ENCODE measurements at places on chromosomes 6 and 20. TPM values are rescaled to one million over a fixed set of nuclear protein-coding genes. Genes with fewer than 3 reads are reported as not detected.
A peak's percentile ranks its signal among the peaks of the same experiment; 100 is the strongest.

DNA sequence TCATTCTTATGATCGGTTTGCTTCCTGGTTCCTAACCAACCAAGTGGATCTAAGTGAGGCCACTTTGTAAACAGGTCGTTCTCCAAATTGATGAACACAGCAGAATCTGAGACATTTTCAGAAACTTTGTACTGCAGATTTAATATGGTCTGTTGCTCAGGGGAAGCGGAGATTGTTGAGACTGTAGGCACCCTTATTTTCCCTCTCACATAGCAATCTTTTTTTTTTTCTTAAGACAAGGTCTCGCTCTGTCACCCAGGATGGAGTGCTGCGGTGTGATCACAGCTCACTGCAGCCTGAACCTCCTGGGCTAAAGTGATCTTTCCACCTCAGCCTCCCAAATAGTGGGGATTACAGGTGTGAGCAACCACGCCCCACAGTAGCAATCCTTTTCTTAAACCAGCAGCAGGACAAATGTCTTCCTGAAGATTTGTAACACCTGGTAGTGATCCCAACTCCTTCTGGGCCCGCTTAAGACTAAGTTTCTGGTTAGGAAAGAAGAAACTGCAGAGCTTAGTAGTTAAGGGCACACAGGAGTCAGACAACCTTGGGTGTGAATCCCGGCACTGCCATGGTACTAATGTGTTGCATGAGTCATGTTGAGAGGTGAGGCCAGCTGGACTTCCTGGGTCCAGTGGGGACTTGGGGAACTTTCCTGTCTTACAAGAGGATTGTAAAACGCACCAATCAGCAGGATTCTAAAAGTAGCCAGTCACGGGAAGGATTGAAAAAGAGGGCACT lies 48.4 kb upstream of the EZR start:
- DNase-seq: peak; percentile 70

DNA sequence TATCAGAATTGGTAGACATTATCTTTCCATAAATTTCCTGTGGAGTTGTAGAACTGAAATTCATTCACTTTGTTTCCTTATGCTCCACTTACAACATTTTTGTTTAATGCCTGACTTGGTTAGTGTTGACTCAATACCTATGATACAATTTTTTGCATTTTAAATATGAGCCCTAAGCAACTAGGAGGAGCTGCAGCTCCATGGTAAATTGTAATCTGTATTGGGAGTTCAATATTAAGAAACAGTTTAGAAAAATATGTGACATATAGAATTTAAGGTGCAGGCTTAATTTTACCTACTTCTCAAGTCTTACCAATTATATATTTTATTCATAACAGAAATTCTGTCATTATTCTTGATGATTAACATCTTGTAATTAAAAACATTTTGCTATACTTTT lies 868.3 kb downstream of the EYS start:
- DNase-seq: no peak

DNA sequence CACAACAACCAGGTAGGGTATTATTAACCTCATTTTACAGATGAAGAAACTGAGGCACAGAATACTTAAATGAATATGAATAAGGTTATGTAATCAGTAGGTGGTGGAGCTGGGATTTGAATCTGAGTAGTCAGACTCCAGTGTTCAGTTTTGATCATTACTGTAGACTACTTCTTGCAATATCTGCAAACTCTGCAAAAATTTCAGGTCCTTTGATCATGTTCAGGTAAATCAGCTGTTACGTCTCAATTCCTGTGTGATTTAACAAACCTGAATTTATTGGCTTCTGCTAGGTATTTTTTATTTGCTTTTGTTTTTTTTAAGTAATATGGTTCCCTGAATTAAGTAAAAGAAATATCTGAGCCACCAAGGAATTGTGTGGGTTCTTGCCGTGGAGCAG lies 70.7 kb upstream of the NOTCH4 start:
- no peak for DNase-seq

CST2 gene
- not detected for total RNA-seq

DNA sequence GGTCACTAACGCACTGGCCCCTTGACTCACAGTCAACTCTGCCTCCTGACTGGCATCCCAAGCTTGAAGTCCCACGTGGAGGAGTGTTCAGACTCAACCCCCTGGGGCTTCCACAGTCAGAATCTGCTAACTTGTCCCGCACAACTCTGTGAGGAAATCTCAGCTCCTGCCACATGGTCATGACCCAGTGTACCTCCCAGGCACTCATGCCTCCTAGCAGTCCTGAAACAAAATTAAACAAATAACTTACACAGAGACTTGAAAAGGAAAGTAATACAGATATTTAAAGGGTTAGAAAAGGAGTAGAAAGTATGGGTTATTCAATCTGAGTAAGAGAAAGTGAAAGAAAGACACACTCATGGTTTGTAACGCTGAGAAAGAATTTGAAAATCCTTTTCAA lies 134.9 kb downstream of the GMDS start:
- DNase-seq: no peak

GRCh38 chr6:41055149-41055548 lies 2.1 kb downstream of the APOBEC2 start:
- no peak for DNase-seq

DNA sequence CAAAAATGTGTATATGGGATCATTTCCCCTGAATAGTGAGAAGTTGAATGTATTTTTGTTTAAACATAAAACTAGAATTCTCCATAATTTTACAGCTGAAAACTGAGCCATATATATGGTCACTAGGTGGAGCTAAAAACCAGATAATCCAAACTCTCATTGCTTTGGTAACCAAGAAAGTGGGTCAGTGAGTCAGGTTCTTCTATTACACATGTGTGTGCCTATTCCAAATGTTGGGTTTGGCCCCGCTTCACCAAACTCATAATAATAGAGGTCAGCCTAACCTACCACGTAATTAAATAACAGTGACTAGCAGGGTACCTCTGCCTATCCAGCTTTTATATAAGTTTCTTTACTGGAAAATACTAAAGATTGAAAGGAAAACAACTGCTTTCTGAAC lies 19.3 kb upstream of the RNGTT start:
- DNase-seq: peak; percentile 79

DNA sequence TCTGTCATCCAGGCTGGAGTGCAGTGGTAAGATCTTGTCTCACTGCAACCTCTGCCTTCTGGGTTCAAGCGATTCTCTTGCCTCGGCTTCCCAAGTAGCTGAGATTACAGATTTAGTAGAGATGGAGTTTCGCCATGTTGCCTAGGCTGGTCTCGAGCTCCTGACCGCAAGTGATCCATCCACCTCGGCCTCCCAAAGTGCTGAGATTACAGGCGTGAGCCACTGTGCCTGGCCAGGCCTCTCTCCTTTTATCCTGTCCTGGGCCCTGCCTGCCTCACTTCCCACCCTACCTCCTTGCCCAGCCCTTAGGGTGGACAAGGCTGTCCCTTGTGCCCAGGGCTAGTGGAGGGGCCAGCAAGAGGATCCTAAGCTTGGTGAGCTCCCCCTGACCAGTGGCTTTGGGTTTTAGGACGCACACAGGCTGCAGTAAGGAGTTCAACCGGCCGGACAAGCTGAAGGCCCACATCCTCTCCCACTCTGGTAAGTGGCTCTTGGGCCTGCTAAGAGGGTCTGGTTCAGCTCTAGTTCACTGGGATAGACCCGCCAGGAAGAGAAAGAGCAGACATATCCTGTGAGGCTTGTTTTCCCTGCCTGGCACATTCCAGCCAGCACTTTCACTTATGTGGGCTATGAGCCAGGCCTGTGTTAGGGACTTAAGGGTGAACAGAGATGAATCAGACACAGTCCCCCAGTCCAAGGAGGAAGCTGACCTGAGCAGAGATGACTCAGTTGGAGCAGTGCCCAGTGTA lies 21.9 kb upstream of the CHMP4B start:
- DNase-seq: peak; percentile 100

SEC23B gene
- 119 TPM for total RNA-seq

- no peak for DNase-seq
Observed at GRCh38 chr20:33808388-33808787, 2.8 kb upstream of the CHMP4B start.

GRCh38 chr6:37452522-37452921 lies 19.5 kb downstream of the CMTR1 start:
- no peak for DNase-seq

DNA sequence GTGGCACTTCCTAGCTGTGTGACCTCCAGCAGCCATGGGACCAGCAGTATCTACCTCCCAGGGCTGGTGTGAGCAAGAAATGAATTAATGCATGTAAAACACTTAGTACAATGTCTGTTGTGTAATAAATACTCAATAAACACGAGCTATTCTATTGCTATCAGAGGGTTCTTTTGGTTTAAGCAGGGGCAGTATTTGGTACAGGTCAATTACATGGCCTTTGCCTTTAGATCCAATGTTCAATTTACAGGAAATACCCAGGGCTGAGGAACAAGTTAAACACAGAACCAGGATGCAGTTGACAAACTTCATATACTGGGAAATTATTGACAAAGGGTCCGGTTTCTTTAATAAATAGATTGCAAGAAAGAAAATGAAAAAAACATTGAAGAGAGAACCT lies 2.9 kb downstream of the TGM2 start:
- no peak for DNase-seq

GRCh38 chr6:166543603-166544295 lies 42.7 kb downstream of the RAMACL start:
- no peak for DNase-seq

TRIM38 gene
- total RNA-seq: 2.9 TPM

DNA sequence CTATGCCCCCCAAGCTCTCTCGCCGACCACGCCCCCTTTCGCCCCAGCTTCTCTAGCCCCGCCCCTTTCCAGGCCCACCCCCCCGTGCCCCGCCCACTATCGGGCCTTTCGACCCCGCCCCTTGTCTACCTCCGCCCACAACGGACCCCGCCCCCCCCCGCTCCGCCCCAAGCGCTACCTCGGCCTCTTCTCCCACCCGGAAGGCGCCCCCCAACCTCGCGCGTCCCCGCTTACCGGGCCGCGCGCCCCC lies 200 bp downstream of the ZBTB22 start:
- DNase-seq: no peak

- no peak for DNase-seq
Observed at GRCh38 chr6:2194643-2195042, 50.8 kb downstream of the GMDS start.

DNA sequence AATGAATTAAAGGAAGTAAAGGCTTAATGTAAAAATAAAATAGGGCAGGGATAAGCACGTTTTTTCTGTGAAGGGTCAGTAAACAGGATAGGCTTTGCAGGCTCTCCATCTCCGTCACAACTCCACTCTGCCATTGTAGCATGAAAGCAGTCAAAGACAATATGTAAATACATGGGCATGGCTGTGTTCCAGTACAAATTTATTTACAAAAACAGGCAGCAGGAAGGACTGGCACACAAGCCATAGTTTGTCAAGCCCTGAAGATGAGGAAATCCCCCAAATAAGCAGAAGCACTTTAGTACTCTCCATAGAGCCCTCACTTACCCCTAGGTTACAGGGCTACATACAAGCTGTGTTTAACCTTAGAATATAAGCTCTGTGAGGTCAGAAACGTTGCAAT lies 8.9 kb upstream of the FBXO9 start:
- no peak for DNase-seq

DNA sequence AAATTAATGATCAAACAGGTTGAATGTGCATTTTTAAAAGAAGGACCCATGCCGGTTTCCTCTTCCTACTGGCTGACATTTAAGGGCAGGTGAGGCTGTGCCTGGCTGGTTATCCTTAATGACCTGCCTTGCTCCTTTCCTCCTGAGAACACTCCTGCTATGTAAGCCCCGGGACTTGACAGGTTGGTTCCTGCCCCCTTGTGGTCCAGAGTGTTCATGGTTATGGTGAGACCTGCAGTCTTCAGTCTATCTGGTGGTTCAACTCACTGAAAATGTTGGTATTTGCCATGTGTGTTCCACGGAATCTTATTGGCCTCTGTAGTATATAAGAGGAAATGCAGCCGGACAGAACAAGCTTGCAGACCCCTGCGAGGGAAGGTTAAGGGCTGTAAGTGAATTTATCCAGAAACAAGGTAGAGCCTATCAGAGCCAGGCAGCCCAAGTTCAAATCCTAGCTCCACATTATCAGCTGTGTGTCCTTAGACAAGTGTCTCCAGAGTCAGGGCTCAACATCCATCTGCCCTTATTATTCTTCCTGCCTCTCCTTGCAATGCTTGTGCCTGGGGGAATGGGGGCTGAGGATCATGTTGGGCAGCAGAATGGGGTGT lies 5.2 kb upstream of the BPIFA3 start:
- DNase-seq: peak; percentile 65

GRCh38 chr6:5730585-5731263 lies 276.0 kb downstream of the NRN1 start:
- peak; percentile 30 for DNase-seq
